ENCODE measurements at places on chromosomes 16 and 17.

- DNase-seq, result no peak
These were observed 21.3 kb downstream of the C16orf95 start for GRCh38 chr16:87295661-87296531.

DNA sequence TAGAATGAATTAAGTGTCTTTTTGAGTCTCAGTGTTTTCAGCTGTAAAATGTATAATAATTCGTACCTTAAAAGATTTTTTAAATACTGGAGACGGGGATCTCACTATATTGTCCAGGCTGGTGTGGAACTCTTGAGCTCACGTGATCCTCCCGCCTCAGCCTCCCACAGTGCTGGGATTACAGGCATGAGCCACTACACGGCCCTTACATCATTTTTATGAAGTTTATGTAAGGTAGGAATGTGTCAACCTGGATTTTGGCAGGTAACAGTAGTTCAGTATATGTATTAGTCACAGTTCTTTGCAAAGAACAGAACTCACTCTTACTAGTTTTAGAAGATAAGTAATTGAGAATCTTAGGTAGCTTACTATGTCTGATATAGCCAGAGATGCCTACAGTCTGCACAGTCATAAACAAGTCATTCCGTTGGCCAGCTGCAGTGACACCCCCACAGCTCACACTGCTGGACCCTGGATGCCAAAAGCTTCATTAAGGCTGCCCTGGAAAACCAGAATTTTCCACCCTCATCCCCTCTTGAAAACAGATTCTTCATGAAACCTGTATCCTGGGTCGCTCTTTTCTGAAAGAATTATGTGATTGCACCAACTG, 583 bp upstream of the COX6A2 start:
- no peak for DNase-seq

- DNase-seq, result no peak
These were observed 6.0 kb upstream of the GLIS2 start for GRCh38 chr16:4309833-4310266.

GRCh38 chr16:85929259-85929721, 30.3 kb downstream of the IRF8 start:
- DNase-seq, result no peak

GRCh38 chr17:78672005-78672404, 94.8 kb upstream of the DNAH17 start:
- no peak for DNase-seq

DNA sequence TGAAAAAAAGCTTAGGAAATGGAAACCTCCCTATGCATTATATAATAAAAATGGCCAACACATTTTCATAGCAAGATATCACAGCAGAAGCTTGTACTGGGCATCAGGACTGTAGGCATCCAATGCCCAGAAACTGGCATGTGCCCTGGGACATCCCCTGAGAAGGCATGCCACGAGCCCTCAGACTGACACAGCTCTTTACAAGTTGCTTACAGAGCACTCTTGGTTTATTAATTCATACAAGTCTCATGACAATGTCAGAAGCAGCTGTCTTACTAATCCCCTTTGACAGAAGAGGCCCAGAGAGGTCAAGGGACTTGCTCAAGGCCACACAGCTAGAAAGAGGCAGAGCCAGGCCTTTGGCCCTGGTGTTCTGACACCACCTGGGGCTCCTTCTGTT, 5.6 kb upstream of the CCL2 start:
- DNase-seq, result no peak
